ENCODE measurements at places on chromosomes 11 and 22. TPM values are rescaled to one million over a fixed set of nuclear protein-coding genes. Genes with fewer than 3 reads are reported as not detected.

Gene NLRP10
- total RNA-seq, result not detected

Gene GAL3ST3
- not detected for total RNA-seq

Gene ABCC8
- not detected for total RNA-seq

Gene TPCN2
- total RNA-seq, result 12.8 TPM

Gene ARL14EP
- total RNA-seq, result 22.8 TPM

Gene ZNF70
- 1.1 TPM for total RNA-seq

GRCh38 chr22:36199001-36199551 is 2.5 kb downstream of the APOL4 start:
- ATAC-seq, result no peak

DNA sequence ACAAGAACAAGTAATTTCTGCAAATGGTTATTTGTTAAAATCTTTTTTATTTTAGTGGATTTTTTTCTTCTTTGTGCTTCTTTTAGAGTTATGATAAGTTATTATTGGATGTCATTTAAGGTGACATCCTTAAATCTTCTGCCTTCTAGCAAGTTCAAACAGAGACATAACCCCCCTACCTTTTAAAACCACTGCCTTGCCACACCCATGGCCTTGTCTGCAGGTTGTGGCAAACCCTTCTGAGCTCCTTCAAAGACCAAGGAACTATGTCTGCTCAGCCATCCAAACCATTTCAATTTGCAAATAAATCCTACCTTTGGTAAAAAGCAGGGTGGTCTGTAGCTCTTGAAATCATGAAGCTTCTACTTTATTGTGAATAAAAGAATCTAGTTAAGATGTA is 241.6 kb downstream of the FAM76B start:
- no peak for ATAC-seq

DNA sequence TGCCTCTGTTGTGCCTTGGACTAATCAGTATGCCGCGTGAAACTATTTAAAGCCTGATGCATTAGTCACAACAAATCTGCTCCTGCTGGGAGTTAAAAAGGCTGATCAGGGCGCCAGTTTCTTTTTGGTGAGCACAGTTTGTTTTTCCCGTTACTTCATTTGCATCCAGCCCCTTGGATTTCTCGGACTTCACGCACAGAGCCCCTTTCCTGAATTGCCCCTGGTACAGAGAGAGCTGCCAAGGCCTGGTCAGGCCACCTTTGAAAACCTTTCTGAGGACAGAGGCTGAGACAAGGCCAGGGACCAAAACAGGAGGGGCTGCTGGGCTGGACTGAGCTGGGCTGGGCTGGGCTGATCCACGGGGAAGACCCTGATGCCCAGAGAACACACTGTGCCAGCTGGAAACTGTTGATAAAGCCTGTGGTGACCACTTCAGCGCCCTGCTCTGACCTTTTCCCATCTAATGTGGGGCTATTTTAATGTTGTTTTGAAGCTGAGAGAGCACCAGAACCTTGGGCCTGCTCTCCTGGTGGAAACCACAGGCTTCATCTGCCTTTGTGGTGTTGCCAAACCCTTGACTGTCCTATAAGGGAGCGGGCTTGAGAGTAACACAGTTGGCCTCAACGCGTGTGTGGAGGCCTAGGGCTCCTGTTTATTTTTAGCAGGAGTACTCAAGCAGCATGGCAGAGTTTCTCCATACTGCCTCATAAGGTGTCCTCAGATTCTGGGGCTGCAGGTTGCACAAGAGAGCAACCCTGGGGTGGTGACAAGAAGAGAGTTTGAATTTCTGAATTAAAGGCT is 44.2 kb downstream of the NAV2 start:
- ATAC-seq, result no peak

GRCh38 chr11:1757861-1758610 is 5.7 kb downstream of the CTSD start:
- ATAC-seq, result peak; percentile 84

DNA sequence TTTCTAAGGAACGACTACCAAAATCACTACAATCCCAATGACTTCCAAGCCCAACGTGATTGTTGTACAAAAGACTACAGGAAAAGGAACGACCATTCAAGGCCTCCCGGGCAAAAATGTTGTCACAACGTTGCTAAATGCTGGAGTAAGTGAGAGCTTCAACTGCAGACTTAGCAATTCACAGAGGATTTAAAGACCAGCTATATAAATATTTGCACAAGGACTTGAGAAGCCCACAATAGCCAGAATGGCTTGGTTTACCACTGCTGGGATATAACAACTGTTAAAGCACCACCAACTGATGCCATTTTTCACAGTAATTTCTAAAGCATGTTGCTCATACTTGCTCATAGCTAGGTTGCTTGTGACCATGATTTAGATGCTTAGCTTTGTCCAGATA is 78.3 kb downstream of the EMSY start:
- no peak for ATAC-seq

DNA sequence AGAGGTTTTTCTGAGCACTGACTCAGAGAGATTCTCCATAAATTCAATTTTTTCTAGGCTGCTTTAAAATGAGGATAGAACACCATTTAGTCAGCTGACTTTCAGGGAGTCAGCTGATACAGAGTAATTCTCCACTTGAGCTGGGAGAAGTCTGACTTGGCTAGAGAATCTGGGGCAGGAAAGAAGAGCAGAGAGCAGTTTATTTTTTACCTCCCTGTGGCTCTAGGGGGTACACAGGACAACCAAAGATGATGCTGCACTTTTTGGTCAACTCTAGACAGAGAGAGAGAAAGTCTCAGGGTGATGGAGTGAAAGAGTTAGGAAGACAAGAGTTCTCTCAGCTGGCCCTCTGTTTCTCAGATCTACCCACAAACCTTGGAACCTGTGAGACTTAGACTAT is 67.3 kb upstream of the EED start:
- ATAC-seq, result no peak

GRCh38 chr11:123143476-123143875 is 51.6 kb downstream of the CLMP start:
- no peak for ATAC-seq

DNA sequence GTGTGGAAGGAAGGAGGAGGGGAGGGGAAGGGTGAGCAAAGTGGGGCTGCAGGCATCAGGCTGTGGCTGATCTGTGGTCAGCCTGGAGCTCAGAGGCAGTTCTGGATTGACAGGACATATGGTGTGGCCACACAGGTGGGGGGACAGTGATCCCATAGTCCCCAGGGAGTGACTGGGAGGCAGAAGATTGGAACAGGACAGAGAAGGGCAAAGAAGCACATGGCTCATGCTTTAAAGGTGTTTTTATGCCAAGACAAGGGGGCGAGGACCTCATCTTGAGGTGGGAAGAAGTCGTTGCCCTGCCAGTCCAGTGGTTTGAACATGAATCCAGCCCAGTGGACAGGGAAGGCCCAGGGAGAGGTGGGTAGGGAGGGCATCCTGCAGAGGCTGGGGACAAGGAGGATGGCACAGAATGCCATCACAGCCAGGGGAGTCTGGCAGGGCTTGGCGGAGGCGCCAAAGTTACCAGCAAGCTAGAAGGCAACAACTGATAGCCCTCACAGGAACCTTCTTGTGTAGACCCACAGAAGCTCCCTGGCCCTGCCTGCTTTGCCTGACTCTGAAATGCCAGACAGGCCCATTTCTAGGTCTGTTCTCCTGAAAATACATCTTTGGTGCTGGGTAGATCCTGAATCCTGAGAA is 3.1 kb downstream of the BET1L start:
- ATAC-seq, result no peak

DNA sequence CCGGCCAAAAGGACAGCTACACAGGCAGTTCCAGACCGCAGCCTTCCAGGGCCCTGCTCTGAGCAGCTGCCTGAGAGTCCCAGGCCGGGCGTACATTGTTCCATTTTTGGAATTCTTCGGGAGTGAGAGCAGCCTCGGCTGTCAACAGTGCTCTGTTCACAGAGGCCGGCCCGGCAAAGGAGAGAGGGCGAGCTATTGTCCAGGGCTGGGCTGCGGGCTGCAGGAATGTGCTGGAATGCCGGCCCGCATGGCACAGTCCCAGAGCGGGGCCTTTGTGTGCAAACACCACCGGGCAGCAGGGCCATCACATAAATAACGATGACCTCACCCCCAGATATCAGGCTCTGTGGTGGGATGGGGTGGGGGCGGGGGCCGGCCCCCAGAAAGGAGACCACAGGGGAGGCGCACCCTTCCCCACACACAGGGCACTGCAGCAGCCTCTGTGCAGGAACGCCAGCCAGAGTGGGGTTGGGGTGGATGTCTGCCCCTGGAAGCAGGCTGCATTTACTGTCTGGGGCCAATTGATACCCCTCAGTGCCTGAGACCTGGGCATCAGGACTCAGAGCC is 15.8 kb downstream of the LINC01488 start:
- no peak for ATAC-seq

DNA sequence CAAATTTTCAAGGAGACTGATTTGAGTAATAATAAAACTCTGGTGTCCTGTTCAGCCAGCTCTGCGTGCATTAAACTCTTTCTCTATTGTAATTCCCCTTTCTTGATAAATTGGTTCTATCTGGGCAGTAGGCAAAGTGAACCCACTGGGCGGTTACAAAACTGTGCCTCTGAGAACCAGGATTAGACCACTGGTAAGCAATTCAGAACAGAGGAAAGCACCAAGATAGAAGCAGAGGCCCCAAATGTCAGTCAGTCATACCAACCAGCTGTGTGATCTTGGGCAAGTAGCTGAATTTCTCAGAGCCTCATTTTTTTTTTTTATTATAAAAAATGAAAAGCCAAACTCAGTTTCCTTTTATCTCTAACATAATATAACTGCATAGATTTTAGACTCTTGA is 54.9 kb downstream of the TRIM44 start:
- ATAC-seq, result no peak

GRCh38 chr11:36014898-36015665 is 71.2 kb downstream of the LDLRAD3 start:
- ATAC-seq, result no peak

DNA sequence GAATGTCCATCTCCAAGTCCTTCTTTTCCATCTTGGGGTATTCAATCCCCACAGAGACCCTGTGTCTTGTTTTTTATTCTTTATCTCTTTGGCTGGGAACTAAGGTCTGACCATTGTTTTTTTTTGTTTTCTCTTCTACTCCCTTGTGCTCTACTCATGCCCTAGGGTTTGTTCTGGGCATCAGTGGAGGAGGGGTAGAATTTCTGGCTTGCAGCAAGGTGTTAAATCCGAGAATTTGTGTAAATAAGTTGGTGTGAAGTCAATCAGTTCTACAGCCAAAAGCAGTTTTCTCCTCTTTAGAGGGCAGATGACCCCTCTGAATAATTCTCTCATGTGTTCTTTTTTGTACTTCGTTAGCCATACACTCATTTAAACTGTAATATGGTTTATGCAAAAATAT is 10.7 kb downstream of the CECR2 start:
- ATAC-seq, result no peak

Measured in activated T-helper 17 cell treated with anti-CD3 and anti-CD28 coated beads, Interleukin-2, amount 50 U/mL, for 72 hours (primary cell).